IMR-90 (cell line): ENCODE measurements at places on chromosomes 11 and 22. TPM values are rescaled to one million over a fixed set of nuclear protein-coding genes. Genes with fewer than 3 reads are reported as not detected.

Gene GLYAT
- total RNA-seq = not detected in 2 replicates

Gene INS
- not detected in 2 replicates for total RNA-seq

Gene ZBTB16
- not detected in 2 replicates for total RNA-seq

Gene TRIM48
- not detected in 2 replicates for total RNA-seq

Gene SEC14L6
- not detected in 2 replicates for total RNA-seq

Gene LARGE2
- not detected in 2 replicates for total RNA-seq

Gene SMDT1
- total RNA-seq = 2.3 and 2.5 TPM in 2 replicates

Gene LRRC32
- 4.2 and 5.2 TPM in 2 replicates for total RNA-seq

Gene TRIM77
- total RNA-seq = not detected in 2 replicates

Gene ARHGAP20
- 2.5 and 2.8 TPM in 2 replicates for total RNA-seq

Gene SCARF2
- total RNA-seq = 3.4 and 4.2 TPM in 2 replicates

Gene PYGM
- total RNA-seq = under 0.01 and 0.18 TPM in 2 replicates

Gene NLRP14
- total RNA-seq = under 0.01 TPM in 2 replicates

Gene OR4A16
- total RNA-seq = not detected in 2 replicates

Gene SLC6A5
- not detected in 2 replicates for total RNA-seq

Gene TMPRSS5
- under 0.01 TPM in 1 of 2 replicates, not detected in the other for total RNA-seq

Gene TMEM191B
- total RNA-seq = 0.28 TPM in 1 of 2 replicates, not detected in the other

Gene KDM4D
- total RNA-seq = 0.90 and 1.1 TPM in 2 replicates

Gene TMPRSS13
- total RNA-seq = not detected in 2 replicates

Gene SCGB1A1
- not detected in 2 replicates for total RNA-seq

Gene TRPC6
- total RNA-seq = 2.3 and 3.1 TPM in 2 replicates

Gene PRDM11
- total RNA-seq = 1.7 and 2.2 TPM in 2 replicates

Gene CCDC188
- not detected in 2 replicates for total RNA-seq

Gene CELSR1
- 0.36 and 0.56 TPM in 2 replicates for total RNA-seq

Gene FANCF
- 5.6 and 7.5 TPM in 2 replicates for total RNA-seq

Gene WNT11
- not detected in 2 replicates for total RNA-seq

Gene VSIG2
- total RNA-seq = not detected in 2 replicates

Gene SAA2
- not detected in 2 replicates for total RNA-seq

Gene CCDC116
- total RNA-seq = under 0.01 TPM in 1 of 2 replicates, not detected in the other

Gene OR51D1
- total RNA-seq = not detected in 2 replicates
